Suppressor macrophage (primary cell): ENCODE measurements at places on chromosomes 16 and 17.

- DNase-seq, result no peak
Measured at GRCh38 chr16:51041546-51041945, 109.5 kb downstream of the SALL1 start.

DNA sequence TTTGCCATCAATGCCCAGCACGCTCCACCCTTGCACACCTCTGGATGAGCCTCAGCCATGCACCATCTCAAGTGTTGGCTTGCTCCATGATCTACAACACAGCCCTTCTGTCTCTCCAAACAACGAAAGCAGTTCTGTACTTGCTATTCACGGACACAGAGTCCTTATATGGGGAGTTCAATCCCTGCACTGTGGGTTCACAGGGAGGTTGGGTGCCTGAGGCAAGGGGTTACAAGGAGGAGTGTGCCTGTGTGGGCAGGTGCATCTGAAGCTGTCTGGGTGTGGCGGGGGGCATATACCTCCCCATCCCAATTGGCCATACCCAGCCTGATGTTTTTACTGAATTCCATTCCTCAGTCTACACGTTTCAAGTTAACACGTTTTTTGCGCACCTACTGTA lies 5.6 kb downstream of the RUNDC3A start:
- no peak for DNase-seq

GRCh38 chr17:68294617-68295016 lies 3.3 kb downstream of the ARSG start:
- DNase-seq, result no peak

GRCh38 chr17:66625311-66625767 lies 209.6 kb upstream of the CACNG5 start:
- DNase-seq, result peak; percentile 50

GRCh38 chr17:83078378-83079351 lies 744 bp upstream of the METRNL start:
- peak; percentile 58 for DNase-seq

DNA sequence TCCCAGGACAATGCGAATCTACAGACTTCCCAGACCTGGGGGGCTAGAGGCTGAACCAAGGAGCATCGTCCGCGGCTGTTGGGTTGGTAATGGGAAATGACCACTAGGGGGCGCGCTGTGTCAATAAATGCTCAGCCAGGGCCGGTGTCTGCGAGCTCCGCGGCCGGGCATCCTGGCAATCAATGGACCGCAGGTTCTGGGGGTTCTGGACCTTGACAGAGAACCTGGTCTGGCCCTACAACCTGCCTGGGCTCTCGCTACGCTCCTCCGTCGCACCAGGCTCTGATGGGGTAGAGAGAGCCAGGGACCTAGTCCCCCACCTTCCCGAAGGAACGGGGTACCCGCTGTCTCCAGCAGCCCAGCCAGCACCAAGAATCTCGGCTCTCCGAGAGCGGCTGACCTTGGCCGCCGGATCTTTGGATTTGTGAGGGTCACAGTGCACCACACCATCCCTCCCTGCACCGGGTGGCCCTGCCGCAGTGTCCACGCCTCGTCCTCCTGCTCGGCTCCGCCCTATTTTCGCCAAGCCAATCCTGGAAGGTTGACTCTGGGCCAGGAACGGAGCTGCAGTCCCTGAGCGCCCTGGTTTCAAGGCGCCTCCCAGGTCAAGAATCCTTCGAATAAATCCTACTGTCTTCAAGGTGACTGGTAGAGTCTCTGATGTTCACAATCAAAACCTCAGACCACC lies 20.4 kb upstream of the BEAN1 start:
- DNase-seq, result peak; percentile 93

DNA sequence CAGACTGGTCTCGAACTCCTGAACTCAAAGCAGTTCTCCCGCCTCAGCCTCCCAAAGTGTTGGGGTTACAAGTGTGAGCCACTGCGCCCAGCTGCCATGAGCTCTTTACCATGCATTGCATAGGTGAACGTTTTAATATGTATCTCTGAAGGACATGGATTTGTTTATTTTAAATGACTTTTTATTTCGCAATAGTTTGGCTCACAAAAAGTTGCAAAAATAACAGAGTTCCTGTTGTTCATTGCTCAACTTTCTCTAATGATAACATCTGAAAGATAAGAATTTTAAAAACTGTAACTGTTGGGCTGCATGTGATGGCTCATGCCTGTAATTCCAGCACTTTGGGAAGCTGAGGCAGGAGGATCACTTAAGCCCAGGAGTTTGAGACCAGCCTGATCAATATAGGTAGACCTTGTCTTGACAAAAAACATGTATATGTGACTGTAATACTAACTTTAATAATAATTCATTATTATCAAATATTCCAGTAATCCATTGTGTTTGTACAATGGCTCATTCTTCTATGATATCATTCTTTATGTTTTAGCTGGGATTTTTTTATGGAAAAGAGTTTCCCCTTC lies 80.1 kb downstream of the ABCC1 start:
- DNase-seq, result no peak

- peak; percentile 69 for DNase-seq
Measured at GRCh38 chr17:36703860-36704266, 102.5 kb downstream of the MRM1 start.

- peak; percentile 80 for DNase-seq
Measured at GRCh38 chr17:75088465-75089417, 987 bp downstream of the SLC16A5 start.

GRCh38 chr16:24671455-24671954 lies 57.9 kb upstream of the TNRC6A start:
- DNase-seq, result no peak

DNA sequence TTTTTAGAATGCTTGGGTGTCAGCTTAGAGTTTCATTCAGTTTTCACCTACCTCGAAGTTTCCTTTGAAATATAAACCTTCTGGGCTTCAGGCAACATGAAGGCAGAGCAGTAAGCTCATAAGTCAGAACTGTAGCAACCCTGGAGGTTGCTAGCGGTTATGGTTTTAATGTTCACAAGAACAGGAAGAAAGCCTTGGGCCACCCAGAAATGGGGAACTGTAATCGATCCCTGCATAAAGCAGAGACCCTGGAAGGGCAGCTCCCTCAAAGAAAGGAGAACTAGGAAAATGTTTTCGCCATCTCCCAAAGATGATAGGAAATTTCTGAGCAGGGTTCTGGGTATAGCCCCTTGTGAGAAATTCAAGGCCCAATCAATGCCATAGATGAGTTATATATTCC lies 47.8 kb upstream of the RASL10B start:
- peak; percentile 65 for DNase-seq

DNA sequence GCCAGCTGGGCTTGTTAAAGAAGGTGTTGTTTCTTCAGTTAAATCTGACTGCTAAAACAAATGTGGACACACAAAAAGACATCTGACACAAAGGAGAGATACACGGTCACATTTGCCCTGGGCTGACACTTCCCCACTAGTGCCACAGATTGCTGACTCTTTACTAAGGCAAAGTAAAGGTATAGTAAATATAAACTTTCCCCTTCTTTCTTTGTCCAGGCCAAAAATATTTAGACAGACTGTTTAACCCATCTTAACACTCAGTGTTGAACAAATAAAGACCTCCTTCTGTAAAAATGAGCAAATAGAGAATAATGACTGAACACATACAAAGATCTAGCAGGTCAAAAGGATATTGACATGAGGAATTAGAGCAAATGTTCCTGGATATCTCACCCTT lies 58.4 kb downstream of the SCNN1G start:
- DNase-seq, result no peak

DNA sequence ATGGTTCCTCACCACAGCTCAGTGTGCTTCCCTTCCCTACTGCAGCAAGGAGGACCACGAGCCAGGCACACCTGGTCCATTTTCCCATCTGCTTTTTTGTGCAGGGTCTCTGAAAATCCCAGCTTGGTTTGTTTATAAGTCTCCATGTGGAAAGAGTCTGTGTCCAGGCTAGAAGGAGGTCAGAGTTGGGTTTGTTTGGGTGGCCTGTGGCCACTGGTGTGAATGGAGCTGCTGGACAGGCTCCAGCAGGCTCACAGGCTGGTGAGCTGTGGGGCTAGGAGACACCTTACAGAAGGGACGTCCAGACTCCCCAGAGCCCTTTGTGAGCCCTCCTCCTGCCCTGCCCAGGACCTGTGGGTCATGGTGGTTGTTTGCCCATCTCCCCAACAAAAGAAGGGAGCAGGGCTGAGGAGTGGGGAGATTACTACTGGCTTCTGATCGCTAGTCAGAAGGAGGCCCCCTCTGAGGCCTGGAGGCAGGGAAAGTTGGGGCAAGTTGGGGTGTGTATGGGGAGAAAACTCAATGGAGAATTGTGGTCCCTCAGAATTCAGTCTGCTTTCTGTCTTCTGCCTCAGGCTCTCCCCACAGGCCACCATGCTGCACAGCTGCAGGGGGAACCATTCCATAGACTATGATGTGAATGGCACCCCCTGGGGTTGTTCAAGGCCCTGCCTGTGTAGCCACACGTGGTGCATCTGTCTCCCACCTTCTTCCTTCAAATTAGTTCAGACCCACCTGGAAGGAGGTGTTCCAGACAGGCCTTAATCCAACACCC lies 4.1 kb downstream of the RARA start:
- DNase-seq, result no peak

DNA sequence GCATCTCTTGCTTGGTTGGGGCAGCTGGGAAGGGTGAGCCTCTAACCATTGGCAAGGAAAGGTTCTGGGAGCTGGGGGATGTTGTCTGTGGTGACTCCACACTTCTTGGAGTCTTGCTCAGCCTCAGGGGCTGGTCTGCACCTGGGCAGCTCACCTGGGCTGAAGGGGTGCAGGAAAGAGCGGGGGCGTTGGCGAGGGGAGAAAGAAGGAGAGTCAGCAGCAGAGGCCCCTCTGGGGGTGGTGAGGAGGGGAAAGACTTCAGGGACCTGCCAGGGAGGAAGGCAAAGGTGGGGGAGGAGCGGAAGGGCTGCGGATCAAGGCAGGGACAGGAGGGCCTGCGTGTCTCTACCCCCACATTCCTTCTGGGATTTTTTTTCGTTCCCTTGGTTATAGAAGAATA lies 47.7 kb downstream of the CCDC42 start:
- no peak for DNase-seq

DNA sequence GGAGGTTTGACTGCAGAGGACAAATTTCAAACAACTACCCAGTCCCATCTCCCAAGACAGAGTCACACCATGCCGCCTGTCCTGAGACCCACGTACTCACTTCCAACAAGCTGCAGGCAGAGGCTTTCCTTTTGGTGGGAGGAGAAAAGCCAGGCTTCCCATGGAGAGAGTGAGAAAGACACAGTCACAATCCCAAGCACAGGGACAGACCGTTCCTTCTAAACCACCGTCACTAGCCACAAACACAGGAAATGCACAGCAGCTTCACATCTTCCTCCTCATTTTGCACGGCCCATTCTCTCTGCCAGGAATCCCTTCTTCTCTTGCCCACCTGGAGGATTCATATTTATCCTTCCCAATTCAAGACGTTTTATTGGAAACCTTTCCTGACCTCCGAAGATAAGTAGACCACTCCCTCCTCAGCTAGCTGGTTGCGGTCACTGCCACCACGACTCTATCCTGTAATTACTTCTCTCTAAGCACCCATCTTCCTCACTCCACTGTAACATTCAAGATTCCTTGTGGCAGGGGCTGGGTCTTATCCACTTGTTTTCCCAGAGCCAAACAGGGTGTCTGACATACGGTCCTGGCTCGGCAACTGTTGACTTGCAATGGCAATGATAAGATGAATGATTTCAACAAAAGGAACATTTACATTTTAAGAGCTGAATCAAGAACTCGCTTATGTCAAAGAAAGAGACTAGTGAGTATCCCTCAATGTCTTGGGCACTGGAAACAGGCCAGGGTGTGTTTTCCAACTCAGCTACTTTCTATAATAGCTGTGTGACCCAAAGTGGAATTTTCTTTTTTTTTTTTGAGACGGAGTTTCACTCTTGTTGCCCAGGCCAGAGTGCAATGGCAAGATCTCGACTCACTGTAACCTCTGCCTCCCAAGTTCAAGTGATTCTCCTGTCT lies 87.6 kb downstream of the XYLT1 start:
- peak; percentile 54 for DNase-seq

- DNase-seq, result no peak
Measured at GRCh38 chr16:68009157-68009735, 6.5 kb downstream of the DPEP2NB start.

DNA sequence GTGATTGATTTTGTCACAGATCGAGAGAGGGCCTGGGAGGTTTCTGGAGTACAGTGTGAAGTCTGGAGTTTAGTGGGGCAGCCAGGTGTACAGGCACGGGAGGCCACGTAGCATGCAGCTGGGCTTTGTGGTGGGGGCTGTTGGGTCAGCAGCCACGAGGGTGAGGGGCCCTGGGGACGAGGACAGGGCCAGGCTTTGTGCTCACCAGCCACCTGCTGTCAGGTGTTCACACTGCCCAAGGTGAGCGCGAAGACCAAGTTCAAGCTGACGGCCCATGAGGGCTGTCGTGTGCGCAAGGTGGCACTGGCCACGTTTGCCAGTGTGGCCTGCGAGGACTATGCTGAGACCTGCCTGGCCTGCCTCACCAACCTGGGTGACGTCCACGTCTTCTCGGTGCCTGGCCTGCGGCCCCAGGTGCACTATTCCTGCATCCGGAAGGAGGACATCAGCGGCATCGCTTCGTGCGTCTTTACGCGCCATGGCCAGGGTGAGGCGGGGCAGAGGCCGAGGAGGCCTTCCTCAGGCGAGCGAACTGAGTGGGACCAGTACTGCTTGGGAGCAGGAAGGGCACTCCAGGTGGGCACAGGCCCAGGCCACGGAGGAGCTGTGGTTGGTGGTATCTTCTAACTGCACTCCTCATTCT lies 15.9 kb downstream of the LLGL1 start:
- no peak for DNase-seq

GRCh38 chr17:75390982-75391381 lies 14.5 kb downstream of the GRB2 start:
- DNase-seq, result no peak

DNA sequence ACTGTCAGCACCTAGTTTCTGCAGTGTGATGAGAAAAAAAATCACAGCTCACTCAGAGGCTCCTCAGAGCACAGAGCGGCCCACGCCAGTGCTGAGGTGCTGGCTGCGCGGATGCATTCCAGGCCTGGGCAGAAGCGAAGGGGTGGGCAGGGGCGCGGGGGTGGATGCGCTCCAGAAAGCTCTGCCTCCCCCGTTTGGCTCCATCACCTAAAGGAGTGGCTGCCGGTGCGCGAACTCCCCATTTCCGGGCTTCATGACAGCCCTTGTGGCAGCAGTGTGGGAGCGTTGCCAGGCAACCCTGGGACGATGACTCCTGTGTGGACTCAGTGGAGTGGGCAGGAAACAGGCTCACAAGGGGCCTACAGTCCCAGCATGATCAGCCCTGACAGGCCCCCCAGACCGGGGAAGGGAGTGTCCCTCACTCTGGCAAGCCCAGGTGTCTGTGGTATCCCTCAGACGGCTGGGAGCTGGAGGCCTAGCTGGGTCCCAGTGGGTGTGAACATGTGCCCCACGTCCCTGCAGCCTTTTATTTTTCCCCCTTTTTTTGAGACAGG lies 32.8 kb upstream of the NUDT16L1 start:
- DNase-seq, result peak; percentile 86

- no peak for DNase-seq
Measured at GRCh38 chr16:73206151-73206707, 158.3 kb upstream of the ZFHX3 start.

- no peak for DNase-seq
Measured at GRCh38 chr17:16940116-16940881, 31.6 kb downstream of the TNFRSF13B start.

DNA sequence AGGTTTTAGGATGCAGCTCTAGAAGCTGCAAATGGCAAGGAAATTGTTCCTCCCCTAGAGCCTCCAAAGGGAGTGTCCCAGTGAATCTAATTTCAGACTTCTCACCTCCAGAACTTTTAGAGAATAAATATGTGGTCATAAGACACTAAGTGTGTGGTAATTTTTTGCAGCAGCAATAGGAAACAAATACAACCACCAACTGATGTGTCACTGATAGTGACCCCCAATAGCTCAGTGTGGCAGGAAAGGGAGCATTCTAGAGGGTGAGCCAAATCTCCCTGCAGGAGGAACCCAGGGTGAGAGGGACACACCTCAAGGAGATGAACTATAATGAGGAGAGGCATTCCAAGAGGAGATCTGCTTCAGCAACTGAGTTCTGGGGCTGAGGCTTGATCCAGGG lies 4.1 kb downstream of the CCL4L2 start:
- no peak for DNase-seq
